ENCODE measurements at places on chromosomes 7 and 10.

- DNase-seq: no peak
Observed at GRCh38 chr10:60917331-60918280, 26.4 kb downstream of the RHOBTB1 start.

DNA sequence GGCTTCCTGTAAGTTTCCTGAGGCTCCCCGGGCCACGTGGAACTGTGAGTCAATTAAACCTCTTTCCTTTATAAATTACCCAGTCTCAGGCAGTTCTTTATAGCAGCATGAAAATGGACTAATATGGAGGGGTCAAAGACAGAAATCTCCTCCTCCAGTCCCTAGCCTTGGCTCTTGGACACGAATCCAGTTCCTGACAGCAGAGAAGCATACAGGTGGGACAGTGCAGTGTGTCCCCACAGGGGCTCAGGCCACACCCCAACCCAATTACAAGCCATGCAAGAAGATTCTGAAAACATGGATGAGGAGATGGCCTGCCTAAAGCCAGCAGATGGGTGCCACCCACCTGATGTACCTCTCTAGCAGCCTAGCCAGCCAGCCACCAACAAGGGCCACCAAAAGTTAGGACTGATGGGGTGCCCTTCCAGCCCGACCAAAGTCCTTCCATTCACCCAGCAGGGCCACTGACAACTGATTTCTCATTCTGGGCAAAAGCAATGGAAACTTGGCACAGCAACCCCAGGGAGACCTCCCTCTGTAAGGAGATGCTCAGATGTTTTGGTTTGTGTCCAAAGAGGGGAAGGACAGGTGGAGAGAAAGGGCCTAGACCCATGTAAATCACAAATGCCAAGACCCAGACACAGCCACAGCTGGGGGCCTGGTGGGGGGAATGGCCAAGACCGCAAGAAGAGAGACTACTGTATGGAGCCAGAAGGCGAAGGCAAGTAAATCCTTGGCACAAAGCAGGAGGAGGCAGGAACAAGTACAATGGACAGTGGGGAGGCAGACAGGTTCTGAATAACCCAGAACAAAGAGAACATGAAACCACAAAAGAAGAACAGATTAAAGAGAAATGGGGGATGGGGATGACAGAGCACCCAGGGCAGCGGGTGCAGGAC lies 13.6 kb downstream of the GPRIN2 start:
- no peak for DNase-seq

GRCh38 chr7:27245124-27245797 lies 2.7 kb downstream of the EVX1 start:
- DNase-seq: no peak

- no peak for DNase-seq
Observed at GRCh38 chr7:39735903-39736302, 112.5 kb downstream of the RALA start.

DNA sequence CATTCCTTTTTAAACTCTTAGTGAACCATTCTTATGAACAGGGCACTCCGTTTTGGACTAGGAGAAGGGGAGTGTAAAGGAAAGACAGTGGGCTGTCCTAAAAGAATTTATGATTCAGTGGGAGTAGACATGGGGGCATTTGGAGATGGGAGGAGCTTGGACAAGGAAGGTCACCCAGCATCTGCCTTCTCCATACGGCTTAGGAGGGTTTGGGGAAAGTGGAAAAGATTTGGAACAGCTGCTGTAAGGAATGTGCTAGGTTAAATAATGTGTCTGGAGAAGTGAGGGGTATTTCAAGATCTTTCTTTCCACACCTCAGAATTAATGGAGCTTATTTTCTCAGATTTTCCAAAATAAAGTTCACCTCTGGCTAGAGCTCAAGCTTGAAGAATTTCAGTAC lies 24.0 kb downstream of the SLC35G1 start:
- DNase-seq: no peak

GRCh38 chr7:7848246-7848645 lies 120.3 kb upstream of the GLCCI1 start:
- no peak for DNase-seq

DNA sequence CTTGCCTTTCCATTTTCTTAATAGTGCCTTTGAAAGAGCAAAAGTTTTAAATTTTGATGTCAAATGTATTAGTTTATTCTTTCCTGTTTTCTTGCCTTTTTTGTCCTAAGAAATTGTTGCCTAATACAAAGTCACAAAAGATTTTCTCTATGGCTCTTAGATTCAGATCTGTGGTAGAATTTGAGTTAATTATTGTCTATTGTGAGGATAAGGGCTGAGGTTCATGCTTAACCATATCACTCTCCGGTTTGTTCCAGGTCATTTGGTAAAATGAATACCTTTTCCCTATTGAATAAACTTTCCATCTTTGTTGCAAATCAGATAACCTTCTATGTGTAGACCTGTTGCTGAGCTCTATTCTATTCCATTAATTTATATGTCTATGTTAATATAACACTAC lies 96.0 kb downstream of the NOD1 start:
- DNase-seq: no peak
